ENCODE measurements at places on chromosomes 16 and 17.
A peak's percentile ranks its signal among the peaks of the same experiment; 100 is the strongest.

- DNase-seq: no peak
These were observed 61.4 kb downstream of the ZNF18 start for GRCh38 chr17:11935734-11936406.

DNA sequence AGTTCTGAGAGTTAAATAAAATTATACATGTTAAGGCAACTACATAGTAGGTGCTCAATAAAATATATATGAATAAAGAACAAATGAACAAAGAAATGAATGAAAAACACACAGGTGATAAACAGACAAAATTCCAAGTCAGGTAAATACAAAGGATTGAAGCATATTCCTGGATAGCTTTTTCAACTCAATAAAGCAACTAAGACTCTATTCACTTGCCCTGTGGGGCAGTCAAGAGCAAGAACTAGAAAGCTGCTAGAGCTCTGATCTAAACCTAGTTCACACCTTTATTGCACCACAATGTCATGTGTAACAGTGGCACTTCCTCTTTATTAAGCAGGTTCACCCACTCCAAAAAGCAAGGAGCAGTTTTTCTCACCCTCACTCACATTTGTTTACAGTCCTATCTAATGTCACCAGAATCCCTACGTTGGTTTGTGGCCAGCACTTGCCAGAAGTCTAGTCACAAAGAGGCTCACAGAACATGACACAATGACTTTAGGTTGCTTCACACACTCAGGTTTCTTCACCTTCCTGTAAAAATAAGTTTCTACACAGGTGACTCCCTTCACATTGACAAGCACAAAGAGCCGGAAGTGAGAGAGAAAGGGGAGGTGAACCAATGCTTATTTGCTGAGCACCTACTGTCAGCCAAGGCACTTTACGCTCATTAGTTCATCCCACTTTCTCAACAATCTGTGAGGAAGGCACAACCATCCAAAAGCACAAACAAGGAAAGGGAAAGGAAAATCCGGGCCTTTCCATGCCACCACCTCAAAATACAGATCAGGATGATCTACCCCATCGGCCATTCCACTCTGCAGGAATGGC is 70.8 kb downstream of the XPO6 start:
- DNase-seq: peak; percentile 47

GRCh38 chr17:49508866-49509587 is 13.9 kb downstream of the NGFR start:
- DNase-seq: no peak

- DNase-seq: no peak
These were observed 29.8 kb downstream of the PRSS54 start for GRCh38 chr16:58264961-58265479.

- DNase-seq: no peak
These were observed 164.1 kb downstream of the SEC14L1 start for GRCh38 chr17:77304746-77305473.

- no peak for DNase-seq
These were observed 136.6 kb upstream of the WSB1 start for GRCh38 chr17:27157297-27157696.

DNA sequence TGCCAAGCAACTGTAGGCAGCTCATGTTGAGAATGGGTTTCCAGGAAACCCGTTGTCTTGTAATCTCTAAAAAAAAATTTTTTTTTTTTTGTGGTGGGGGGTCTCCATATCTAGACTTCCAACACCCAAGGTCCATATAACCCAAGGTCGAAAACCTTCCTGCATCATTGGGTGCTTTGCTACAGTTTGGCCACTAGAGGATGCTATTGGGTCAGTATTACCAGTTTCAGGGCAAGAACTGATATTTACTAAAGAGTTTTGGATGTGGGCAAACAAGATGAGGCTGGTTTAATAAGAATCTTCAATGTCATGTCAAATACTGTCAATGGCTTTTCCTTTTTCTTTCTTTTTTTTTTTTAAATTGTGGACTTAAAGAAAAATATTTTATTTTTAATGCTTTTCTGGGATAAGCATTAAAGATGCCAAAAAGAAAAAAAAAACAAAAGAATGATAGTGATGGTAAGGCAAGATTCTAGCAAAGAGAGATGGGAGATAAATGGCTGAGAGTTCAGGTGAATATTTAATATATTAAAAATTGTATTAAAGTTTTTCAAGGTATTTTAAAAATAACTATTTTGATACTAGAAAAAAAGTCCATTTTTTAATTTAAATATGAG is 62.2 kb downstream of the DHRS7C start:
- no peak for DNase-seq

Measured in T-helper 9 cell (primary cell).